ENCODE measurements at places on chromosomes 7 and 10. TPM values are rescaled to one million over a fixed set of nuclear protein-coding genes. Genes with fewer than 3 reads are reported as not detected.

DNA sequence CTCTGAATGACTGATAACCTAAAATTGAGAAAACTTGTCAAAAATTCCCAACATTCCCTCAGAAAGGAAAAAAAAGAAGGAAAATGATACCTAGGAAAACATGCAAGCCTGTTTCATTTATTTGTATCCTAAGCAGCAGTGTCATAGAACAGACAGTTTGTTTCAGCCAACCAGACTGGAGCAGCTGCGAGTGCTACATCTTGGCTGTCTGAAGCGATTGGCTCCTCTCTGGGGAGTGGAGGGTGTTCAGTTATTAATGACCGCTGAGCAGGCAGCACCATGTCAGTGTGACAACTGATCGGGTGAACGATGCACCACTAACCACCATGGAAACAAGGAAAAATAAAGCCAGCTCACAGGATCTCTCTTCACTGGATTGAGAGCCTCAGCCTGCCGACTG, at the start of gene LRRN3:
TSS of gene LRRN3 (plus strand) at position 282 of the 400 bp plus-strand sequence. CDS start 31,646 bp downstream, outside the sequence.
- DNase-seq = no peak
- no peak within 1 kb of the TSS for H3K27ac ChIP-seq
- H3K4me1 ChIP-seq = peaks cover 3% of the 10 kb centered on the region
- no peak within 1 kb of the TSS for H3K4me3 ChIP-seq
- no peaks in the 10 kb centered on the region for H3K27me3 ChIP-seq

GRCh38 chr7:143265017-143265693, 1.9 kb downstream of the GSTK1 start:
- DNase-seq = no peak
- H3K36me3 ChIP-seq = peaks cover 54% of the 10 kb centered on the region
- H3K4me1 ChIP-seq = peaks cover 36% of the 10 kb centered on the region
- peak overlapping the region; percentile 83 for H3K27ac ChIP-seq

DNA sequence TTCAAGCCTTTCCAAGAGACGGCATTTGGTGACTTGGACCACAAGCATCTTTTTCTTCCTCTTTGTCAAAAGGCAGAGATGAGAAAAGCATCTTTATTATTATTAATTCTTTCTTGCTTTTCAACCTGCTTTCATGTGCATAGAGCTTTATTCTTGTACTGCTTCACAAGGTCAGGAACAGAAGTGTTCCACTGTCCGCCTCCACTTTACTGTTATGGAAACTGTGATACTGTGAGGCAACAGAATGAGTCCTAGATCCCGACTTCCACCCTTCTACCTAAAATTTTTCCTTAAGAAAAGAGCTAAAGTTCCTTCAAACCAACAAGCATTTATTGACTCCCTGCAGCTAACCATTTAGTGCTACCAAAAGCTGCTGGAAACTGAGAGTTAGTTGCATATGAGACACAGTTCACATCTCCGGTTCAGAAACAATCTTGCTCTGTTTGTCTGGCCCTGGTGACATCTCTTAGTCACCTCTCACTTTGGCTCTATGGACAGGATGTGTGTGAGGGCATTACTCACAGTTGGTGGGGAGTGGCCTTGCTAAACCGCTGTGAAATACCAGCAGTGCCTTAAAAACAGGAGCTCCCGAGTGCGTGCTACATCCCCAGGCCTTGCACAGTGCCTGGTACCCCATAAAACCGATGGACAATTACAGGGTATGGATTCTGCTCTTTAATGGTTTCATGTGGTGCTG, 77.1 kb upstream of the TRIL start:
- no peak for DNase-seq
- H3K27ac ChIP-seq = no peak overlapping the region
- no peaks in the 10 kb centered on the region for H3K4me1 ChIP-seq
- no peak overlapping the region for H3K4me3 ChIP-seq
- no peaks in the 10 kb centered on the region for H3K27me3 ChIP-seq
- no peaks in the 10 kb centered on the region for H3K36me3 ChIP-seq

DNA sequence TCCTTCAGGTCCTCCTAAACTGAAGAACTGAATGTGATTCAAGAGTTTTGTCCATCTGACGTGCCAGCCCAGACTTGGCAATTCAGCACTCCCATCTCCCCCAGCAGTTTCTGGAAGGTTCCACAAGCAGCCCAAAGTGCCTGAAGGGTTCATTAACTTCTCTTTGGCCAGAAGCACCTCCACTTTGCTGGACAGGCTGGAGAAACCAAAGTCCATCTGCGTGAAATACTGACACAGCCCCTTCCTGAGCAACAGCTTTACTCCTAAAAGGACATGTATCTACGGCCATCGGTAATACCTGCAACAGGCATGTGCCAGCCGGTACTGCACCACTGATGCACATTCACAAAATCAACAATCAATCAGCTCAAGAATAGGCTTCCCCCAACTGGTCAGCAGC, 48.5 kb downstream of the RSU1 start:
- no peak overlapping the region for H3K27ac ChIP-seq
- no peaks in the 10 kb centered on the region for H3K27me3 ChIP-seq
- no peak overlapping the region for H3K4me3 ChIP-seq
- peaks cover 13% of the 10 kb centered on the region for H3K4me1 ChIP-seq

DNA sequence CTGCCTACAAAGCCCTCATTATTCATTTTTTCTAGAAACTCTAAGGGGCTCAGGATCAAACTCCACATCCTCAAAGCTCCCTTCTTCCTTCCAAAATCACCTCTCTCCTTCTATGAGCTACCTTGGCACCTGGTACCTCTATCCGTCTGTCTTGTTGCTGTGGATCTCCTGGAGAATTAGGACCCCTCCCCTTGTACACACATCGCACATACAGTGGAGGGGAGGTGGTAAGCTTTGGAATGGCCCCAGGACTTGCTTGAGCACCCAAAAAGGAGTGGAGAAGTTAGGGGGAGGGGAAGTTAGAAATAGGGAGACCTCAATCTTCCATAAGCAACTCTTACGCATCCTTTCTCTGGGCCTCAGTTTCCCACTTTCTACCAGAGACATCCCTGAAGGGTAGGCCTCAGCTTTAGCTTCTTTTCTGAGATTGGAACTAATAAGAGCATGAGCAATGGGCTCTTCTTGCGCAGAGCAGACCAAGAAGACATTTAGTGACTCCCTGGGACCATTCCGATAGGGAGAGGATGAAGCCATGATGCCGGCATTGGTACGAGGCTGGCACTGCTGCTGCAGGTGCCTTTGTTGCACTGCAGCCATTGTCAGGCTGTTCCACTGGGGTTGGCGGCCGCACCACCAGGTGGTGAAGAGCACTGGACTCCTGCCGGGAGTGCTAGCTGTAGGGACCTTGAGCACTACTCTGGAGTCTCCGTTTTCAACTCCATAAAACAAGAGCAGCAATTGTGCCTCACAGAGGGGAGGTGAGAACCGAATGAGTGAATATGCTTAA, 4.5 kb downstream of the CYP26C1 start:
- H3K4me1 ChIP-seq = peaks cover 35% of the 10 kb centered on the region
- no peak overlapping the region for H3K27ac ChIP-seq
- peaks cover 64% of the 10 kb centered on the region for H3K27me3 ChIP-seq
- H3K36me3 ChIP-seq = no peaks in the 10 kb centered on the region
- no peak overlapping the region for H3K4me3 ChIP-seq

DNA sequence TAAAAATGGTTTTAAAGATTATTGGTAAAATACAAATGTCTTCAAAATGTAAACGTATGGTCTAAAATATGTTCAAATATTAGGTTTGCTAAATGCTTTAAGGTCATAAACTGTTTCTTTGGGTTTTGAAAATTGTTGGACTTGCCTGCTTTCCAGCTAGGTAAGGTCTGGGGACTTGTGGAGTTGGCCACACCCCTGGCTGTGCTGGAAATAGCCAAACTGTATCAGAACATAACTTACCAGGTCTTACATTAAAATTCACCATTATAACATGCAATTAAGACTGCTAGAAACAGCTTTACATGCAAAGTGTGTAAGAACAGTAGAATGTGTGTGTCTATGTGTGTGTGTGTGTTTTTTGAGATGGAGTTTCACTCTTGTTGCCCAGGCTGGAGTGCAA, 29.7 kb upstream of the BNIP3 start:
- no peak overlapping the region for H3K4me3 ChIP-seq
- H3K4me1 ChIP-seq = no peaks in the 10 kb centered on the region
- H3K27me3 ChIP-seq = peaks cover 8% of the 10 kb centered on the region
- H3K36me3 ChIP-seq = no peaks in the 10 kb centered on the region
- no peak for DNase-seq

The SYT15B gene
- 0.12 TPM for total RNA-seq

DNA sequence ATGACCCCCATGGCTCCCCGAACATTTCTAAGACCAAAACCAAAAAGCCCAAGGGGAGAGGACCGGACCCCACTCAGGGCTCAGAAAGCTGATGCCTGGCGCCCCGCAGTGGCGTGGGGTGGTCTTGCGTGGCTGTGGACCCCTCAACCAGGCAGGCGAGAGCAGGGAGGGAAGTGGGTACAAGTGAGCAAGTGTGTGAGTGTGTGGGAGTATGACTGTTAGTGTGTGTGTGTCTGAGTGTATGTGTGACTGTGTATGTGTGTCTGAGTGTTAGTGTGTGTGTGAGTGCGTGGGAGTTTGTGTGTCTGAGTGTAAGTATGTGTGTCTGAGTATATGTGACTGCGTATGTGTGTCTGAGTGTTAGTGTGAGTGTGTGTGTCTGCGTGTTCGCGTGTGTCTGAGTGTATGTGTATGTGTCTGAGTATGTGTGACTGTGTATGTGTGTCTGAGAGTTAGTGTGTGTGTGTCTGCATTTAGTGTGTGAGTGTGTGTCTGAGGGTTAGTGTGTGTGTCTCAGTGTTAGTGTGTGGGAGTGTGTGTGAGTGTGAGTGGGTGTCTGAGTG, 34.0 kb upstream of the INSIG1 start:
- no peak overlapping the region for H3K4me3 ChIP-seq
- H3K27ac ChIP-seq = no peak overlapping the region
- no peaks in the 10 kb centered on the region for H3K4me1 ChIP-seq
- no peaks in the 10 kb centered on the region for H3K27me3 ChIP-seq

The SEC61G gene
- 65.8 TPM for total RNA-seq

GRCh38 chr10:116178086-116178605, 94.9 kb downstream of the GFRA1 start:
- no peaks in the 10 kb centered on the region for H3K27me3 ChIP-seq
- DNase-seq = no peak
- no peak overlapping the region for H3K27ac ChIP-seq
- no peaks in the 10 kb centered on the region for H3K36me3 ChIP-seq
- no peaks in the 10 kb centered on the region for H3K4me1 ChIP-seq

- H3K36me3 ChIP-seq = no peaks in the 10 kb centered on the region
- DNase-seq = no peak
- no peaks in the 10 kb centered on the region for H3K27me3 ChIP-seq
- peak overlapping the region; percentile 51 for H3K4me3 ChIP-seq
- H3K4me1 ChIP-seq = peaks cover 79% of the 10 kb centered on the region
Observed at GRCh38 chr7:47578579-47579270, 3.2 kb downstream of the TNS3 start.

- H3K27ac ChIP-seq = no peak overlapping the region
- no peak overlapping the region for H3K4me3 ChIP-seq
- H3K36me3 ChIP-seq = no peaks in the 10 kb centered on the region
- H3K27me3 ChIP-seq = no peaks in the 10 kb centered on the region
- no peak for DNase-seq
- no peaks in the 10 kb centered on the region for H3K4me1 ChIP-seq
Observed at GRCh38 chr7:146177301-146177700, 60.7 kb downstream of the CNTNAP2 start.

GRCh38 chr10:31596765-31597164, 277.7 kb downstream of the ZEB1 start:
- H3K27ac ChIP-seq = no peak overlapping the region
- H3K4me3 ChIP-seq = no peak overlapping the region
- H3K36me3 ChIP-seq = no peaks in the 10 kb centered on the region

GRCh38 chr7:67547183-67547907, 550.7 kb downstream of the TYW1 start:
- no peak for DNase-seq
- H3K4me3 ChIP-seq = no peak overlapping the region
- H3K4me1 ChIP-seq = no peaks in the 10 kb centered on the region
- H3K27me3 ChIP-seq = no peaks in the 10 kb centered on the region

DNA sequence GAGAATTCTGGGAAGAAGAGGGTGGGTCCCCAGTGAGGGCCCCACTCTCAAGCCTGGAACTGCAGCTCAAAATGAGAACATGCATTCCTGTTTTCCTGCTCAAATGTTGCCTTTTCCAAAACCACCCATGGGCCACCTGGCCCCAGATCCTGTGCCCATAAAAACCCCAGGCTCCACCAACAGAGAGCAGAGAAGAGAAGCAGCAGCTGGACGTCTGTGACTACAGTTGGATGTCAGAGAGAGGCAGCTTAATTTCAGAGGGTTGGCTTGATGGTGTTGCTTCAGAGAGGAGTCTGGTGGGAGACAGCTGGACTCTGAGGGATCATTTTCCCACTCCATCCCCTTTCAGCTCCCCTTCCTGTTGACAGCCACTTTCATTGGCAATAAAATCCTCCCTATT, 256.4 kb downstream of the FZD1 start:
- no peak overlapping the region for H3K4me3 ChIP-seq
- H3K4me1 ChIP-seq = no peaks in the 10 kb centered on the region
- H3K27ac ChIP-seq = no peak overlapping the region
- DNase-seq = no peak
- H3K36me3 ChIP-seq = no peaks in the 10 kb centered on the region
- H3K27me3 ChIP-seq = peaks cover 11% of the 10 kb centered on the region

The SLC16A9 gene
- total RNA-seq = 0.81 TPM

The VPS37D gene
- total RNA-seq = 0.24 TPM

DNA sequence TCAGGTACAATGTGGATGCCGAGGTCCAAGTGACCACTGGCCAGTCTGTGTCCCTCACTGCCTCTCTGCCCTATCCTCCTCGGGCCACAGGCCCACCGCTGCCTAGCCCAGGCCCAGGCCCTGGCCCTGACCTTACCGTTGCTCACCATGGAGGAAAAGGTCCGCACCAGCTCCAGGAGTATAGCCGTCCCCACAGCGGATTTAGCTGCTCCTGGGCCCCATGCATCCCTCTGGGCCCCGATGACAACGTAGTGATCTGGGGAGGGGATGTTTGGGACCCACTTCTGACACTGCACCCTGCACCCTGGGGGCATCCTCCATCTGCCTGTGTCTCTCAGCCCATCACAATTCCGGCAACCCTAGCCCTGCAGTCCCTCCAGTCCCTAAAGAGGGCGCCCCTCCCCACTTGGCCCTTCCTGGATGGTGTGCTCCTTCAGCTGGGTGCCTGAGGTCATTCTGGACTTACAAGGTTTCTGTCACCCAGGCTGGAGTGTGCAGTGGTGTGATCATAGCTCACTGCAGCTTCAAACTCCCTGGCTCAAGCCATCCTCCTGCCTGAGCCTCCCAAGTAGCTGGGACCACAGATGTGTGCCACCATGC, 12.1 kb downstream of the TFR2 start:
- H3K27ac ChIP-seq = no peak overlapping the region
- peaks cover 14% of the 10 kb centered on the region for H3K4me1 ChIP-seq
- no peak overlapping the region for H3K4me3 ChIP-seq
- no peaks in the 10 kb centered on the region for H3K27me3 ChIP-seq
- no peak for DNase-seq

GRCh38 chr7:117730390-117730789, 142.9 kb downstream of the CTTNBP2 start:
- peaks cover 14% of the 10 kb centered on the region for H3K27me3 ChIP-seq
- no peaks in the 10 kb centered on the region for H3K4me1 ChIP-seq
- no peak overlapping the region for H3K4me3 ChIP-seq

The IDI2 gene
- total RNA-seq = not detected

GRCh38 chr10:94013331-94013760, 19.6 kb downstream of the PLCE1 start:
- H3K27me3 ChIP-seq = peaks cover 19% of the 10 kb centered on the region
- DNase-seq = no peak
- H3K36me3 ChIP-seq = no peaks in the 10 kb centered on the region
- H3K27ac ChIP-seq = no peak overlapping the region
- no peaks in the 10 kb centered on the region for H3K4me1 ChIP-seq
